ENCODE measurements at places on chromosomes 7 and 10.

- no peak for DNase-seq
Measured at GRCh38 chr10:21293518-21294356, 231.7 kb downstream of the SKIDA1 start.

DNA sequence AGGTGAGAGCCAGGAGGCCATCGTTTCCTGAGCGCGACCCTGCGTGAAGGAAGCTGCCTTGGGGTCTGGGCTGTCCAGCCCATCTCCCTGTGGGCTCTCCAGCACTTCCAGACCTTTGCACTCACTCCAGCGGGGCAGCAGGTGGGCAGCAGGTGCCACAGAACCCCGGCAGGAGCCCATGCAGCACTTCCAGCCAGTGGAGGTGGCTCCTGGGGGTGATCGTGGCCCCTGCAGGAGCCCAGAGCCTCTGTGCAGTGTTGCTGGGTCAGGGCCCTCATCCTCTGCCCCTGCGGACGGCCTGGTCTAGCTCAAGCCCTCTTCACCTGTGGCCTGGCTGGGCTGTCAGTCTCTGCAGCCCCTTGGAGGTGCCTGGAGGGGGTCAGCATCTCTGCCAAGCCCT lies 59.9 kb downstream of the PWWP2B start:
- no peak for DNase-seq

GRCh38 chr7:117793521-117793920 lies 79.7 kb downstream of the CTTNBP2 start:
- no peak for DNase-seq

- DNase-seq = no peak
Measured at GRCh38 chr10:88222881-88223280, 359.5 kb downstream of the PTEN start.

GRCh38 chr10:66882271-66882670 lies 43.6 kb upstream of the LRRTM3 start:
- DNase-seq = no peak
